ENCODE measurements at places on chromosomes 12 and 14. TPM values are rescaled to one million over a fixed set of nuclear protein-coding genes. Genes with fewer than 3 reads are reported as not detected.

- peak; percentile 46 for DNase-seq
These were observed 86.6 kb downstream of the BORCS5 start for GRCh38 chr12:12443431-12443878.

The TMEM30B gene
- total RNA-seq, result 0.51 TPM

The HOXC10 gene
- not detected for total RNA-seq

- peak; percentile 90 for DNase-seq
These were observed 432.6 kb downstream of the LRIG3 start for GRCh38 chr12:58487678-58488161.

DNA sequence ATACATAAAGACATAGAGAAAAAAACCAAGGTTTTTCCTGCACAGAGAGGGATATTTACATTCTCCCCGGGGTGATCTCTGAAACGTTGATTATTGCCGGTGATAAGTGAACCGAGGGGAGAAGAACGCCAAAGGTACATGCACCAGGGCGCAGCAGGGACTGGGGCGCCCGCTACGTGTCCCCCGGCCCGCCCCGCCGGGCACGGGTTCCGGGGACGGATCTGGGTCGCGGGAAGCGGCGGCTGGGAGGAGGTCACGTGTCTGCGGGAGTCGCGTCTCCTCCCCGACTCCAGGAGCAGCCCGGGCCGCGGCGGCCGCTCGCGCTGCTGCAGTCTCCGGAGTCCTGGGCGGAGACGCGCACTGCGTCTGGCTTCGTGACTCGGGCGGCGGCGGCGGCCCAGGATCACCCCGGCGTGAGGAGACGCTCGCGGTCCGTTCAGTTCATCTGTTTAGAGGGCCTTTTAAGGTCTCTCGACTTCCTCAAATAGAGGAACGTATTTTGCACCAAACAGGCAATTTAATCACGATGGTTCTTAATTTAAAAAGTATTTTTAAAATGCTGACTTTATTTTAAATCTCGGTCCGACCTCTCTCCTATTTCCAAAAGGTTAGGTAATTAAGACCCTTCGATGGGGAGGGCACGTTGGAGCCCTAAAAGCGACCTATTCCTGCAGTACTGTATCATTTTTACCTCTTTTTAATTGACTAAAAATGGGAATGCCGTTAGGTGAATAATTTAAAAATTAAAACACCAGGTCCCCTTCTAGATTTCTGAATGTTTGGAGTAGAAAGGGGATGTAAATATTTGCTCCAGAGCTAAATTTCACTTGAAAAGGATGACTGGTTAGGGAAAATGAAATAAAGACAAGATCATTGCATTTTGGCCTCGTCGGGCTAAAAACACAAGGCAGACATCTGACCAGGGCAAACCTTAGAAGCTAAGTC, 1.8 kb upstream of the BHLHE41 start:
- peak; percentile 76 for DNase-seq

DNA sequence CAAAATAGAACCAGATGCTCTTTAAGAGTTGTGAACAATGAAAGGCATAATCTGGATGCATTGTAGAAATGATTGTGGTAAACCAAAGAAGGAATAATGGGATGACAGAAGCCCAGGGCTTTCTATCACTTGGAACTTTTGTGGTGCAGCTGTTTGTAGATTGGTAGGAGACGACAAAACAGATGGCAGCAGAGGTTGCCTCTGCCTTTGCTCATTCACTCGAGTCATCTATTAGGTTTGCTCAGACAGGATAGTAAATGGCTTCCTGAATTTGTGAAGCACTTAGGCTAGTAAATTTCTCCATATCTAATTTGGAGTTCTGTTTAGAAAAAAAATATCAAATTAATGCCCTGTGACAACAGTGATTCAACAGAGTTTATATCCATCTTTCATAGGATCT, 78.4 kb downstream of the FGD4 start:
- no peak for DNase-seq

The RFX4 gene
- total RNA-seq, result not detected

DNA sequence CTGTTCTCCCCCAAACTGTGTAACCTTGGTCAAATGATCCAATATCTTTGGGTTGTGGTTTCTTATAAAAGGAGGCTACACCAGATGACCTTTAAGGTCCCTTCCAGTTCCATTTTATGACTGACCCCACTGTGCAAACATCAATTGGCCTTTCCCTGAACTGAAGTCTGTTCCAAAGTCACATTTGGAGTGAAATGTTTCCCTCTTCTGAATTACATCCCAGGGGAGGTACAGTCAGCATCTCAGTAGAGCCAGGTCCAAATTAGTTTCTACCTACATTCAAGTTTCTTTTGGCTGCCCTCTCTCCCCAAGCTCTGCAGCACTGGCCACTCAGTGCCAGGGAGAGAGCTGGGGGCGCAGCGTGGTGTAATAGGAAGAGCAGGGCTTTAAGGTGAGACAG, 34.4 kb downstream of the LIMA1 start:
- DNase-seq, result no peak

The TSHR gene
- not detected for total RNA-seq

- DNase-seq, result peak; percentile 85
These were observed 23.5 kb downstream of the ATP5MC2 start for GRCh38 chr12:53652366-53652765.

GRCh38 chr12:95216711-95217376, 423 bp downstream of the FGD6 start:
- DNase-seq, result no peak

The AMN gene
- under 0.01 TPM for total RNA-seq

- DNase-seq, result peak; percentile 47
These were observed 21.7 kb downstream of the PPFIBP1 start for GRCh38 chr12:27545665-27546064.

The TMEM179 gene
- total RNA-seq, result under 0.01 TPM

DNA sequence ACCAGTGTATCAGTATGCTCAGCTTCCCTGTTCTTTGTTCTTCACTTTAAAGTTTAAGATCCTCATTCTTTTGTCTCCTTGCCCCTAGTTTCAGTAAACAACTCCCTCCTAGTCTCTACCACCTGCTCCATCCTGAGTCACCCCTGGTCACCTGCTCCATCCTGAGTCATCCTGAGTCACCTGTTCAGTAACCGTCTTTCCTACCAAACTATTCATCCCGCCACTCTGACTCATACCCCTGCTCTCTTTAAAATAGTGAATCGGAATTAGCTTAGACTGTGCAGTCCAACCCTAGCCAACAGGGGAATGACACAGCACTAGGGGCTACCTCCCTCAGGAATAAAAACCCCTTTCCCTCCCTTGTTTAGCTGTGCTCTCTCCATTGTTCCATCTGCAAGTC, 888.1 kb upstream of the MDGA2 start:
- DNase-seq, result no peak

GRCh38 chr14:27391331-27391730, 793.5 kb upstream of the NOVA1 start:
- no peak for DNase-seq

DNA sequence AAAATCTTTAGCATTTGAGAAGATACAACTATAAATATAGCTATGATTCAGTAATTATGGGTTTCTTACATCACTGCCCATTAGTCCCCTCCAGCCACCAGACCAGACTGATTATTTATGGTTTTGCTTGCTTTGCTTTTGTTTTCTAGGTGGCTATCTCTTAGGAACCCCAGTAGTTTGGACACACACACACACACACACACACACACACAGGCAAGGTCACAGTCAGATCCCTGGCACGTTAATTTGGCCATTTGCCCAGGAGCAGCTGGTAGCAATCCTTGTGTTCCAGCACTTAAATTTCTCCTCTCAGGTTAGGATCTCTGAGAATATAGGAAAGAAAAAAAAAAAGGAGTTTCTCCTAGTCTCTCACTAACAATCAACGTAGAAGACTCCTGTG, 90.2 kb upstream of the RESF1 start:
- peak; percentile 45 for DNase-seq

GRCh38 chr12:7629465-7629864, 36.2 kb downstream of the APOBEC1 start:
- no peak for DNase-seq

DNA sequence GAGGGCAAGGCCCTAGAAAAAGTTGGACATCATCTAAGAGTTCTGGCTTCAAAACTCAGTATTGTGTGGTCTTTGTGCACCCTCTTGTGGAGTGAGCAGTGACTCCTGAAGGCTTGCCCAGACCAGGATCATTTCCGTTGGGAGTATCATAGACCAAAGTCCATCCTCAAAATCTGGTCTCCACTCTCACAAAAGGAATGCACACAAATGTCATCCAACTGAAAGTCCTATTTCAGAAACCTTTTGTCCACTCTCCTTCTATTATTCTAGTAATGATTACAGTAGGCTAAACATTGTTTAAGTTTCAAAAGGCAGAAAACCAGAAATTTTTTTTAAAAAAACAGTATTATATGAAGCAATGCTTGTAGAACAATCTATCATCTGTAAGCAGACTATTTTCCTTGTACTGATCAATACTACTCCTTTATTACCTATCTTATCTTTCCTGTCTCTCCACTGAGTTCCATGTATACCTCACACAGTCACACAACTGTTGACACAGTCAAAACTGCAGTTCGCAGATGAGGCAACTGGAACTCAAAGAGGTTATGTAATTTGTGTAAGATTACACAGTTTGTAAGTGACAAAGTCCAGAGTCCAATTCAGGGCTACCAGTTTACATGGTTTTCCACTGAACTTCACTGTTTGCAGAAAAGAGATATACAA, 41.4 kb downstream of the COX16 start:
- DNase-seq, result peak; percentile 46

DNA sequence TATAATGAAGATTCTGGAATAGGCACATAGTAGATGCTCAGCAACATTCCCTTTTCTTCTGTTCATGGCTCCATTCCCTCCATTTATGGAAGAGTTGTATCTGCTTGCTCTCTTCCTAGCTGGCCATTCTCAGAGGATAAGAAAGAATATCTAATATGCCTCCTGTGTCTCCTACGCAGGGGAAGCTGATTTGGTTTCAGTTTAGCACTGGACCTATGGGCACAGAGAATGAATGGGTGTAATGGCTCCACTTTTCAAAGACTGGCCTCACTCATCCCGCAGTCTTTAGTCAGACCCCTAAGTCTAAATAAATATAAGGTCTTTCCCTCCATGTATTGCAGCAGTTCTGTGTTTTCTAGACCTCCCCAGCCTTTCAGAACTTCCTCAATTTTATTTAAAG, 2.0 kb downstream of the PKP2 start:
- no peak for DNase-seq

DNA sequence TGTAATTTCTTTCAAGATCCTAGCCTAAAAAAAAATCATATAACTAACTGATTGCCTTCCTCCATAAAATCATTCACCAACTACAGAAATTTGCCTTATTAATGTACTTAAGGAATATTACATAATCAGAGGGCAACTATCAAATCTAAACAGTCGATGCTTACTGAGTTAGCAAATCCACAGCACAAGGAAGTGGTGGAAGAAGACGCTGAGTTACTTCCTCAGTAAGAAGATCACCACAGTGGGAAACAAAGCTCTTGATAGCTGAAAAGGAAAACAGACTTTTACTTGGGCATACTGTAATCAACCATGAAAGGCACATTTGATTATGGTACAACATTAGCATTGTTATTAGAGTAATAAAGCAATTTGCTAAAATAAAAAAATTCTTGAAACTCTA, 48.7 kb downstream of the HEATR5A start:
- no peak for DNase-seq

The SLCO1C1 gene
- not detected for total RNA-seq

DNA sequence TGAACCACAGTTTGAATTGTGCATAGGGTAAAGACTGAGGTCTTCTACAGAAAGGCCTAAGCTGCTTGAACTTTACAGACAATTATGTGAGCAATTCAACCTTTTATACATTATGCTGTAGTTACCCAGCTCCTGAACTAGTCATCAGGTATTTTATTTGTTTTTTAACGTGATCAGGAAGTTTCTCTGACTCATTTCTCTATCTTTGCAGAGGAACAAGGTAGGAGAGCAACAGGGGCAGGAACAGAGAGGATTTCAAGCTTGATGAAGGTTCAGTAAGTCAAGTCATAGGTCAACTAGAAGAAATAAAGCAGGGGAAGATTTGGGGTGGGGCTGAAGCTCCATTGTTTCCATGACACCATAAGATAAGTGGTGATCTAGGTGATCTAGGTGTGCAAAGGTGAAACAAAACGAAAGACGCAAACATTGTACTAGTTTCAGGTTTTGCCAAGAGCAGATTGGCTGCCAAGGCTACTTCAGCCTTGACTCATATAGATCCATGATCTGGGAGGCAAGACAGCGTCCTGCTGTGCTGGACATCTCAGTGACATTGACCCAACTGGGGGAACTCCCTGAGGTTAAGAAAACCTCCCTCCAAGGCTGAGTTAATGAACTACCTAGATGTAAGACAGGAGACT, 198.1 kb downstream of the DAD1 start:
- DNase-seq, result no peak

The IL23A gene
- total RNA-seq, result not detected

- DNase-seq, result no peak
These were observed 14.9 kb upstream of the SCFD1 start for GRCh38 chr14:30607156-30607780.

The TCL1A gene
- total RNA-seq, result not detected

The KIF5A gene
- 0.51 TPM for total RNA-seq

DNA sequence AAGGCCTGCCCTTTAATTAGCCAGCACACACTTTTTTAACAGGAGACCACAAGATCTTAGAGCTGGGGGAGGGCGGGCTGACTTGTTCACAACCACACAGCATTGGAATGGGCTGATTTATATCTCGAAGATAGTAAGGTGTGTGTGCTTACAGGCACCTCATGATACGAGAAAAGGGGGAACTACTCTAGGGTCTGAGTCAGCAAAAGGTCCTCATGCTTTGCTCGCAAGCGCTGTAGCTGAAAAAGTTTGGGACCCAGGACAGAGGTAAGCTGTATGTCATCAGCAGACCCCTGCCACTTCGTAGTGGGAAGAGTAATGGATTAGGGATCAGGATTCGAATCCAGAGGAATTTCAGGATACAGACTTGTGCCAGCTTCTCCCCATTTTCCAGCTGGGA, 88.9 kb upstream of the RBM19 start:
- no peak for DNase-seq

DNA sequence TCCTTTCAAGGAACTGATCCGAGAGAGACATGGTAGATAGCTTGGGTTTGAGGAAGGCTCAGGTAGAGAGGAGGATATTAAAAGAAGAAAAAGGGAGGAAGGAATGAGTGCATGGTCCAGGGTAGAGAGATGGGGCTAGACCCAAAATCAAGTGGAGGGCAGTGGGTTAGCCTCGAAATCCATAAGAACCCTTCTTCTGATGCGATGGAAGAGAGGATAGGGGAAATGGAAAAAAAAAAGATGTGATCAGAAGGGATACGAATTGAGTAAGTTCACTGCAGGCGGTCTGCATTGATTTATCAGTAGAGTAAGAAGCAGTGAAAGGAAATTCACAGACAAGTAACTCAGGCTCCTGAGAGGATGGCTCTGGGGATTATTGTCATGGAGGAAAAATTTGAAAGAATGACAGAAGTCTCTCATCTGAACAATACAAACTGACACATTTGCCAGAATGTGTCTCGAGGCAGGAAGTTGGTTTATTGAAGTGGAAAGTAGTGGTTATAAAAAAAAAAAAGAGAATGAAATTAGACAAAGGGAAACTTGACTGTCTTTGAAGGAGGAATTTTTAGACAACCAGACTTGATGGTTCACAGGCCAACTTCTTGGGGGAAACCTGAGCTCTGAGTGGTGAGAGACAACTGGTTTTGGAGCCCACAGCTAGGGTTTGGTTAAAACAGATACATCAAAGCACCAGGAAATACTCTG, 10.2 kb downstream of the PPFIBP1 start:
- no peak for DNase-seq
